ENCODE measurements at places on chromosomes 12 and 14.

- no peak for DNase-seq
These were observed 51.6 kb upstream of the ATP2A2 start for GRCh38 chr12:110229409-110229808.

GRCh38 chr14:94584591-94585280 is 3.5 kb downstream of the SERPINA5 start:
- no peak for DNase-seq

DNA sequence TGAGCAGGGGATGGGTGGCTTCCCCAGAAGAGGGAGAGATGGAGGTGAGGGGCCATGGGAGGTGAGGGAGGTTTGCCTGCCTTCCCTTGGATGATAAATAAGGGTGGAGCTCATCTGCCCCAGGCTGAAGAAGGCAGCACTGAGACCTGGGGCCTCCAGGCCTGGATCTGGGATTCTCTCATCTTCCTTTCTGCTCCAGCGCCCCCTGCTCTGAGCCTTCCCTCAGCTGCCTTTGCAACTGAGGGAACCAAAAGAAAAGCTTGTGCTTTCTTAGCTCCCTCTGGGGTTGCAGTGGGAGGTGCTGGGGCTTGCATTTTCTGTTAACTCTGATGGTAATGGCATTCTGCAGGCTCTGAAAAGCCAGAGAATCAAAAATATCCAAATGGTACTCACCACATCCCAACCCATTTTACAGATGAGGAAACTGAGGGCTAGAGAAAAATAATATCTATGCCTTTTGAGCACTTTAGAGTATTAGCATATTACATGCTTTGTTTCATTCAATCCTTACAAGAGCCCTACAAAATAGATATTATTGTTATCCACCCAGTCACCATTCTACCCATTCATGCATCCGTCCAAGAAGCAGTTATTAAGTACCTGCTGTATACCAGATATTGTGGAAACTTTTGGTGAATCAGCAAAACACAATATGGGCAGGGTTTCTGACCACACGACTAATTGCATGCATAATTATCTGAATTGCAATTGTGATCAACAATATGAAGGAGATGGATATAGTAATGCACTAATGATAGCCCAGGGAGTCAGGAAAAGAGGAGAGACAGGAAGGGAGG is 102.2 kb downstream of the WSCD2 start:
- DNase-seq, result no peak

GRCh38 chr12:63918800-63919300 is 74.3 kb downstream of the SRGAP1 start:
- DNase-seq, result no peak

DNA sequence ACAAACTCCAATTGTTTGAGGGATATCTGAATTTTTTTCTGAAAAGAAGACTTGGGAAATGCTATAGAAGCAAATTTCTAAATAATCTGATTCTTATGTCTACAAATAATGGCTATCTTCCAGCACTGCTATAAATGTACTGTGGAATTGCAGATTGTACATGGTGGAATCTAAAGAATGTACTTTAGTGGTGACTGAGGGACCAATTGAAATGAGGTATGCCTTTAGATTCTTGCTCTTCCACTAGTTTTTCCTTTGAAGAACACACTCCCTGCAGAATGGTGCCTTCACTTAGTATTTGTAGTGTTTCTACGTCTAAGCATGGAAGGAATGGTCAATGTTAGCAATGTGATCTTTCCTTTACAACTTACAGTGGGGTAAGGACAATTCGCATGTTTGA is 11.7 kb upstream of the PRB4 start:
- DNase-seq, result no peak

- DNase-seq, result no peak
These were observed 103.0 kb downstream of the VCPKMT start for GRCh38 chr14:50013198-50013918.

GRCh38 chr14:79057333-79057732 is 887.2 kb downstream of the NRXN3 start:
- DNase-seq, result no peak

DNA sequence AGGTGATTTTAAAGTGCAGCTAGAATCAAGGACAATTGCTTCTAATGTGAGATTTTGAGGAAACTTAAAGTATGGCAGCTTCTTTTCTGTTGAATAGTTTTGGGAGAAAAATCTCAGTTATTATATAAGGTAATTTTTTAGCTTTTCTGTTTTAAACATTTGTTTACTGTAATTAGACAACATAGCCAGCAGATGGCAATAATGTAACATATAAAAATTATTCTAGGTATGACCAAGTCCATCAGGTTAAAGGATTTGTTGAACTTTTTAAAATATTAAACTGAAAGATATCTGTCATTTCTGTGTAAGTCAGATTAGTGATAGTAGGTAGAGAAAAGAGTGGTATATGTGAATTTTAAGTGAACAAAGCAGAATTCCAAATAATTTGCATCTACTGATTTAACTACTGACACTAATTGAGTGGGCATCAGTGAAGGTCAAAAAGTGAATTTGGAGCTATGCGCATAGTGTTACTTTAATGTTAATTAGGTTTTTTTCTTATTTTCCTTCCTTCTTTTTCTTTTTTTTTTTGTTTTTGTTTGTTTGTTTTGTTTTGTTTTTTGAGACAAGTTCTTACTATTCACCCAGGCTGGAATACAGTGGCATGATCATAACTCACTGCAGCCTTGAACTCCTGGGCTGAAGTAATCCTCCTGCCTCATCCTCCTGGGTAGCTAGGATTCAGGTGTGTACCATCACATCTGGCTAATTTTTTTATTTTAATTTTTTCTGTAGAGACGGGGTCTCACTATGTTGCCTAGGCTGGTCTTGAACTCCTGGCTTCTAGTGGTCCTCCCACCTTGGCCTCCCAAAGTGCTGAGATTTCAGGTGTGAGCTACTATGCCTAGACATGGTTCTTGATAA is 18.6 kb downstream of the PRORP start:
- DNase-seq, result no peak

- peak; percentile 41 for DNase-seq
These were observed 100.8 kb downstream of the PPM1A start for GRCh38 chr14:60349663-60350365.

DNA sequence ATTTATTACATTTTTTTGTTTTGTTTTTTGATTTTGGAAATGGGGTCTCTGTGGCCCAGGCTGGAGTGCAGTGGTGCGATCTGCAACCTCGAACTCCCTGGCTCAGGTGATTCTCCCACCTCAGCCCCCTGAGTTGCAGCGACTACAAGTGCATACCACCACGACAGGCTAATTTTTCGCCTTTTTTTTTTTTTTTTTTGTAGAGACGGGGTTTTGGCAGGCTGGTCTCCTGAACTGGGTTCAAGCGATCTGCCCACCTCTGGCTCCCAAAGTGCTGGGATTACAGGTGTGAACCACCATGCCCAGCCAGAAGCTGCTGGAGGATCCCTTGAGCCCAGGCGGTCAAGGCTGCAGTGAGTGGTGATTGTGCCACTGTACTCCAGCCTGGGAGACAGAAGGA is 2.3 kb downstream of the MON2 start:
- no peak for DNase-seq

DNA sequence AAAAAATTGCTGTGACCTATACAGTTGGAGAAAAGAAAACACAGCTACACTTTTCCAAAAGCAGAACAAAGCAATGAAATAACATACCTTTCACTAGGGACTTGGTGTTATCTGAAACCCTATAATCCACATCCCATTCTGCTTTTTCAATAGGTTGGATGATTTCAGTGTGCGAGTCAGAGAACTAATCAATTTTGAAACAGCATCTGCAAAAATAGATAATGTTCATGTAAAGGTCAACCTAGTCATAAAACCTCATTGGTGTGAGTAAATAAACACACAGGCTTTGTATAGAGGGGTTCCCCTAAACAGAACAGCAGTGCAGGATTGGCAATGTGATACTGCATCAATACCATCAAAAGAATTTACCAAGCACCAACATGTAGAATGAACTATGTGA is 173.0 kb upstream of the G2E3 start:
- DNase-seq, result no peak

- DNase-seq, result no peak
These were observed 9.0 kb upstream of the MLEC start for GRCh38 chr12:120677765-120678473.

DNA sequence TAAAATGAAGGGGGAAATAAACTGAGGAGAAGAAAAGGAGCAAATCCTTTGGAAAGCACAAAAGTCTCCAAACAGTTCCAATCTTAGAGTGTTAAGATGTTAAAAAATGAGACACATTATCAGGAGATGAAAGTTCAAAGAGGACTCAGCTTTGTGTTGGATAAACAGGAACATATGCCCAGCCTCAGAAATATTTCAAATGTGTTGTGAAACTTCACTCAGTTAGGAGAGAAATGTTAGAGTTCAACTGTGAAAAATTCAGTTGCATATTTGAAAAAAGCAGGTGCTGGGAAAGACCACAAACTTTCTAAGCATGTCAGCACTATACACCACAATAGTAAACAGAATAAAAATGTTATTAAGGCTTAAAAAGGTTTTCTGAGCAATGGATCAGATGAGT is 136.8 kb upstream of the PRKD1 start:
- no peak for DNase-seq

GRCh38 chr12:25743679-25744215 is 190.7 kb upstream of the LMNTD1 start:
- DNase-seq, result no peak

- DNase-seq, result no peak
These were observed 18.0 kb downstream of the ACACB start for GRCh38 chr12:109134186-109134917.

DNA sequence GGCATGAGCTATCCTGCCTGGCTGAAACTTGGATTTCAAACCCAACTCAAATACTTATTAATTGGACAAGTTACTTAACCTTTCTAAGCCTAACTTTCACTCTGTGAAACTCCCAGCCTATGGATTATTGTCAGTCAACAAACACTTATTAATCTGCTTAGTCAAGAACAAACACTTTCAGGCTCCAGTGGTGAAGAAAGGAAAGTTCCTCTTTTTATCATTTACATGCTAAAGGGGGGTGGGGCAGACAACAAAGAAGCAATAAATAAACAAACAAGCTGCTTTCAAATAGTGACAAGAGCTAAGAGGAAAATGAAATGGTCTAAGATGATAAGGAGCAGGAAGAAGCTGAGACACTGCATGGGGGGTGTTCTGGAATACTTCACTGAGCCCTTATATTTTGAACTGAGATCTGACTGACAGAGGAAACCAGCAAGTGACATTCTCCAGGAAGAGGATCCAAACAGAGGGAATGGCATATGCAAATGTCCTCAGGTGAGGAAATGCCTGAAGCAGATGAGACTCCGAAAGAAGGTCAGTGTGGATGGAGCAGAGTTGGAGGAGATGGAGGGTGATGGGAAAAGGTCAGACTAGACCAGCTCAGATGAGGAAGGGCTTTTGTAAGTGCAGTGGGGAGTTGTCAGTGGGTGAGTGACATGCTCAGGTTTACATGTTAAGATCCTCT is 259.6 kb downstream of the ITPR2 start:
- no peak for DNase-seq

- no peak for DNase-seq
These were observed 28.5 kb upstream of the CNTN1 start for GRCh38 chr12:40663781-40664180.

GRCh38 chr12:85575120-85576096 is 260.8 kb downstream of the RASSF9 start:
- DNase-seq, result peak; percentile 4

- no peak for DNase-seq
These were observed 81.2 kb downstream of the BTG1 start for GRCh38 chr12:92064422-92064821.

DNA sequence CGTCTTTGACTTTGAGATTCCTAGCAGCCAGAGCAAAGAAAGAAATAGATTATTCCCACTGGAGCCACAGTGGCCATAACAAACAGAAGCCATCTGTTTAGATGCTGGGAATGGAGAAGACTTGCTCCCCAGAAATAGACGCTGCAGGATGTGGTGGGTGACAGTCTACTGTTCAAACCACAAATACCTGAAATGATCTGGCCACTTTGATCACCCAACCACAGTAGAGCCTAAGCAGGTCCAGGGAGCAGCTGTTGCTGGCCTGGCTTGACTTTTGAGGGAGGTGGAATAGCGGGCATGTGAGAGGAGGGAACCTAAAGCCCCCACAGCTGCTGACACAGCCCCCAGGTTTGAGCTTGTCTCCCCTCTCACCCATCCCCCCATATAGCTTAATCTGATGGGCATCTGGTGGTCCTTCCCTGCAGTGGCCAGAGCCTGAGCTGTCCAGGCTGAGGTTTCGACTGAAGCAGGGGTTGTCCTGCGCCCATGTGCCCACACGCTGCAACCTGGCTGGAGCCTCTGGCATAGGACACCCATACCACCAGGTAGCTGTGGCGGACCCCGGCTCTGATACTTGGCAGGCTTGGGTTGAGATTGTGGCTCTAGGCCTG is 38.7 kb downstream of the SH2B3 start:
- no peak for DNase-seq

DNA sequence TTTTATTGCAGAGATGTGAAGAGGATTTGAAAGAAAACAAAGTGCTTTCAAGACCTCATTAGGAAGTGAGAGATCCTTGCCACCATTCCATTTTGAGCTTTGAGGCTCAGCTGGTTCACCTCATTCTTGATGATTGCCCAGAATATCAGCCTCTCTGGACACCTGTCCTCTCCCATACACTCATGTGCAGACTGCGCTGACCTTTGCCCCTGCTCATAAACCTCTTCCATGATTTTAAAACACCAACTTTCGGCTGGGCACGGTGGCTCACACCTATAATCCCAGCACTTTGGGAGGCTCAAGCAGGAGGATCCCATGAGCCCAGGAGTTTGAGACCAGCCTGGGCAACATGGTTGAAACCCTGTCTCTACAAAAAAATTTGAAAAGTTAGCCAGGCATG is 8.9 kb downstream of the COX14 start:
- no peak for DNase-seq

DNA sequence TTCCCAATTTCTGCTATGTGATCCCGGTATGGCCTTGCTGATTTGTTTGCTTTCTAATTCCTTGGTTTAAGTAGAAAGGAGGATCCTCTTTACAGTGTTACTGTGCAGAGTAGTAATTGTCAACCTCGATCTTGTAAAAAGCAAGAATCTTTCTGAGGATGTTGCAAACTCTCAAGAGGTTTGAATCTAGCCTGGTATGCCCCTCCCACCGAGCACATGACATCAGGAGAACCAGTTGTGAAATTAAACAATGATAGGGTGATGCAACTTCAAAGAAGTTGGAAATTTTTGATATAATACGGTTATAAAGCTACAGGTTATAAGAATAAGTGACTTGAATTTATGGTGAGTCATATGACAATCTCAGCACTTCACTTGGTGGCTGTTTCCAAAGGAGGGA is 35.0 kb upstream of the FUT8 start:
- DNase-seq, result no peak

GRCh38 chr12:125455556-125455955 is 390.3 kb downstream of the AACS start:
- DNase-seq, result no peak
